ENCODE measurements at places on chromosomes 1 and 21. TPM values are rescaled to one million over a fixed set of nuclear protein-coding genes. Genes with fewer than 3 reads are reported as not detected.
A peak's percentile ranks its signal among the peaks of the same experiment; 100 is the strongest.

The LIN28A gene
- 1.4 TPM for total RNA-seq

The PRR9 gene
- total RNA-seq: not detected

The HHAT gene
- 2.7 TPM for total RNA-seq

The OR2T11 gene
- total RNA-seq: not detected

The PRDM15 gene
- 9.8 TPM for total RNA-seq

The CCDC27 gene
- not detected for total RNA-seq

The SNX7 gene
- total RNA-seq: 18.8 TPM

The SPRR3 gene
- not detected for total RNA-seq

The IFI44 gene
- 0.66 TPM for total RNA-seq

The TRIM17 gene
- not detected for total RNA-seq

The MRPS6 gene
- 55.1 TPM for total RNA-seq

The DENND2D gene
- total RNA-seq: 31.9 TPM

DNA sequence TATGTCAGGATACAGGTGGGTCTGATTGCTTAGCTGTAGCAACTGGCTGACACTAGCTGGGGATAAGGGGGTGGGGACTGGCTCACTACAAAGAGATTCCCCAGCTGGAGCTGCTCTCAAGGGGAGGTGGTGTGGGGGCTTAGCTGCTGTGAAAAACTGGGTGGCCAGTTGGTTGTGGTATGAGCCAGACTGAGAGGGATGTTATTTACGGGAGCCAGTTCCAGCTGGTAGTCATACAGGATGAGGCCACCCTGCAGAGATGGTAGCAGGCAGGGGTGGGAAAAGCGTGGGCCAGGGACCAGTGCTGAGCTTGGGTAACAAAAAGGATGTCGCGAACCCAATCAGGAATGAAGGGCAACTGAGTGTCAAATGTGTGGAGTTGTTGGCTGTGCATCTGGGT, 204.0 kb upstream of the C21orf91 start:
- no peak for DNase-seq

- no peak for DNase-seq
Observed at GRCh38 chr1:168751195-168751650, 22.2 kb upstream of the DPT start.

GRCh38 chr1:60025552-60025951, 48.0 kb downstream of the C1orf87 start:
- no peak for DNase-seq

DNA sequence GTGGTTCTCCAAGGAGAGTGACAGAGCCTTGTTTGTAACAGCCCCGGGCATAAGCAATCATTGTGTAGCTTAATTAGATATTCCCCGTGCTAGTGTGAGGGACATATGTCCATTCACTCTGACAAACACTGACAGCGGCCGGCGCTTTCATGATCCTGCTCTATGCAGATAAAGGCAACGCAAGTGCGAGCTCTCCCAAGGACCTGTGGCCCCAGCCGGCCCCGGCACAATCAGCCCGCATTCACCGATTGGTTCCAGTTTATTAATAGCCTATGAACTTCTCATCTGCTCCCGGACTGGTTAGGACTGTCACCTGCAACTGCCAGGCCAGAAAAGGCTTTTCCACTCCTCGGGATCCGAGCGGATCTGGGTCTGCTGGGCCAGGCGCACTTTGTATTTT, 18.0 kb upstream of the OLIG1 start:
- DNase-seq: no peak

- no peak for DNase-seq
Observed at GRCh38 chr1:111449703-111450017, 396 bp downstream of the ATP5PB start.

- no peak for DNase-seq
Observed at GRCh38 chr1:3541936-3542335, 69.4 kb downstream of the MEGF6 start.

DNA sequence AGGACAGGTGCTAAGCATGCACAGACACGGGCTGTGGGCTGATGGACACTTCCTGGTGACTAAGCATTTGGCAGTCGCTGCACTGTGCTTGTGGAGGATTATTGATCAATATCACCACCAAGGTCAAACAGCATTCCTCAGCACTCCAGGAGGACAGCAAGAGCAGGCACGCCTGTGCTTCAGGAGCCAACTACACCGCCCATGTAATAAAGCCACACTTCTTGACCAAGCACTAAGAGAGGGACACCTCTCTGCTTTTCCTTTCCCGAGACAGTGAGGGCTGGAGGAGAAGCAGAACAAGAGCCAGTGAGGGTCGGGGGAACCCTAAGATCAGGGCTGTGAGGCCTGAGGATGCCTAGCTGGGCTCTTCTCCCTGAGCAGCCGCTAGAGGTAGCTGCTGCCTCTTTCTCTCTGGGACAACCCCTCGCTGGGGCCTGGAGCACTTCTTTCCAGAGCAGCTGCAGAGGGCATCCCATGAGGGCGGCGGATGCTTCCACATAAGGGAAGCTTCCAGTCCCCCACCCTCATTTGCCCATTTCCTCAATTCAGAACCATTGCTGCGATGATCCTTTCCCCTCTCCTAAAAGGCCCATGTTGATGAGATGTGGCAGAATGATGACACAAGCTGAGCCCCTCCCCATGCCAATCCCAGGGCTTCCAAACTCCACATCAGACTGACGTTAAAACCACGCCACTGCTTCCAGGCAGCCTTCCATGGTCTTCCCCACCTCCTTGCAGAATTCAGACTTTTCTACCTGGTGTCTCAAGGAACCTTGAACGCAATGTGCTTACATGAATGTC, 19.1 kb downstream of the RAB7B start:
- DNase-seq: peak; percentile 44

DNA sequence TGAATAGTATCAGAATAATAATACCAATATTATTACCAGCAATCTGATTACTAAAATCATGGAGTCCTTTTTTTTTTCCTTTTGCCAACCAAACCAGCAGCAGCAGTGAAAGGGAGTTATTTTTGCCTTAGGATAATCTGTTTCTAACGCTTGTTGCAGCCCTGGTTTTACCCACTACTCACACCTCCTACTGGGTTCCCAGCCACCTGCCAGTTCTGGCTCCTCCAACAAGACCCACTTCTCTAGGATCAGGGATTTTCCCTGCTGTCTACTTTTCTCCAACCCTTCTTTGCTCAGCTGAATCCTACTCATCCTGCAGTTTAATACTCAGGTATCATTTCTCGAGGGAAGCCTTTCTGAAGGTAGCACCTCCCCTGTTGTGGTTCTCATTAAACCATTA, 96.8 kb upstream of the BCAR3 start:
- DNase-seq: no peak

All from HCT116 (cell line).